ENCODE measurements at places on chromosomes 6 and 20. TPM values are rescaled to one million over a fixed set of nuclear protein-coding genes. Genes with fewer than 3 reads are reported as not detected.

The NKX2-4 gene
- total RNA-seq, result 1.1 TPM

DNA sequence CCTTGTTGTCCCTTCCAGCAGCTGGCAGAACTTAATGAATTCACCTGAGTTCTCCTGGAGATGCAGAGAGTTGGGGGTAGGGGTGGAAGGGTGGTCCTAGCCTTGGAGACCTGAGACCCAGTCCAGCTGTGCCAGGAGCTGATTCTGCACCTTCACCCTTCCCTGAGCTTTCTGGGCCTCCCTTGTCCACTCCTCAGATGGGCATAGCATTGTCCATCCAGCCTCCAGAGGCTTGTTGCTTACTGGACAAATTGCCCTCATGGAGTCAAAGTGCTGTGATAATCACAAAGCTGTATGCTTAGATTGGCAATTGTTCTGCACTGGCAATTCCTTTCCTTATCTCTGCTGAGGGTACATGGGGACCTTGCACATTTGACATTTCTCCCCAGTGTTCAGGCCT is 16.5 kb downstream of the CST9L start:
- DNase-seq, result no peak

The LY6G6D gene
- not detected for total RNA-seq

The FOXA2 gene
- total RNA-seq, result 1.6 TPM

- DNase-seq, result no peak
These were observed 381.0 kb upstream of the SASH1 start for GRCh38 chr6:147961481-147962141.

The SEMG1 gene
- not detected for total RNA-seq

DNA sequence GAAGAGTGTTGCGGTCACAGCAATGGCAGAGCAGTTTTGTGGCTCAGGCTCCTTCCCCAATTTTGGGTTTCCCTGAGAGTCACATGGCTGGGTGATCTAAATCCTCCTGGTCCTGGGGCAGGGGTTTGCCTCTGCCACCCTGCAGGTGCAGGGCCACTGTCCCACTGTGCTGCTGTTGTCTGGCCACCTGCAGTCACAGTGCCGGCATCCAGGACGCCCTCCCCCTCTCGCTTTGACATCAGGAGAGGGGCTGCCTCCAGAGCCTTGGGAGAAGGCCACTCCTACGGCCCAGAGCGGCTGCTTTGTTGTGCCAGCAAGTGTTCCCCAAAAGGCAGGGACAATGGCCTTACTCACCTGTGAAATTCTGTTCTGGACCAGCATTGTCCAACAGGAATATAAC is 449.0 kb downstream of the QKI start:
- no peak for DNase-seq

- DNase-seq, result no peak
These were observed 6.4 kb downstream of the CEP43 start for GRCh38 chr6:167005350-167006159.

DNA sequence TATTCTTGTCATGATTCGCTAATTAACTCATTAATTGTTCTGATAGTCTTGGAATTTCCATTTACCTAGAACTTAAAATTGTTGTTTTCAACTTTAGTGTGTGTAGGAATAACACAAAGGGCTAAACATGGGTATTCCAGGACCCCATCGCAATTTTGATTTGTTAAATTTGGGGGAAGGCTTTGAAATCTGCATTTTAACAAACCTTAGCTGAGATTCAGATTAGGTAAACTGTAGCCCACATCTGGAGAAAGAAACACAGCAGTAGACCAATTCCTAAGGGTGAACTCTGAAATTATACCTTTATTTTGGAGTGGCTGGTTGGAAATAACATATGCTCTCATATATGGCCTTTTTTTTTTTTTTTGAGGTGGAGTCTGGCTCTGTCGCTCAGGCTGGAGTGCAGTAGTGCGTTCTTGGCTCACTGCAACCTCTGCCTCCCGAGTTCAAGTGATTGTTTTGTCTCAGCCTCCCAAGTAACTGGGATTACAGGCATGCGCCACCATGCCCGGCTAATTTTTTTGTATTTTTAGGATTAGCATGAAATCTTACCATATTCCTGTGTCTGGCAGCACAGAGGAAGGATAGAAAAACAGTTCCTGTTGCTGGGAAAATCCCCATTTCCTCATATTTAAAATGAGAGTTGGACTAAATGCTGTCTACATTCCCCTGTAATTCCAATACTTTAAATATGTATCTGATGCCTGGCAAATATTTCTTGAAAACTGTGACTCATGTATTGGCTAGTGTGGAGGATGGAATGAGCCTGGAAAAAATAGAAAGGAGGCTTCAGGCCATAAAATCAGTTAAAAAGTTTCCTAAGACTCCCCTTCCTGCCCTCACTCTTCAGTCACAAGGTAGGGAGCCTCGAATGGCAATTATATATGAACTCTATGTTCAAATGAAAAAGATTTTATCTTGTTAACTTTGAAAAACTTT is 96.7 kb upstream of the FAM184A start:
- no peak for DNase-seq

The FRK gene
- total RNA-seq, result 0.21 TPM

The GRM1 gene
- total RNA-seq, result 0.53 TPM

- DNase-seq, result no peak
These were observed 10.2 kb upstream of the SLC22A3 start for GRCh38 chr6:160337991-160338390.

The TAGAP gene
- not detected for total RNA-seq

DNA sequence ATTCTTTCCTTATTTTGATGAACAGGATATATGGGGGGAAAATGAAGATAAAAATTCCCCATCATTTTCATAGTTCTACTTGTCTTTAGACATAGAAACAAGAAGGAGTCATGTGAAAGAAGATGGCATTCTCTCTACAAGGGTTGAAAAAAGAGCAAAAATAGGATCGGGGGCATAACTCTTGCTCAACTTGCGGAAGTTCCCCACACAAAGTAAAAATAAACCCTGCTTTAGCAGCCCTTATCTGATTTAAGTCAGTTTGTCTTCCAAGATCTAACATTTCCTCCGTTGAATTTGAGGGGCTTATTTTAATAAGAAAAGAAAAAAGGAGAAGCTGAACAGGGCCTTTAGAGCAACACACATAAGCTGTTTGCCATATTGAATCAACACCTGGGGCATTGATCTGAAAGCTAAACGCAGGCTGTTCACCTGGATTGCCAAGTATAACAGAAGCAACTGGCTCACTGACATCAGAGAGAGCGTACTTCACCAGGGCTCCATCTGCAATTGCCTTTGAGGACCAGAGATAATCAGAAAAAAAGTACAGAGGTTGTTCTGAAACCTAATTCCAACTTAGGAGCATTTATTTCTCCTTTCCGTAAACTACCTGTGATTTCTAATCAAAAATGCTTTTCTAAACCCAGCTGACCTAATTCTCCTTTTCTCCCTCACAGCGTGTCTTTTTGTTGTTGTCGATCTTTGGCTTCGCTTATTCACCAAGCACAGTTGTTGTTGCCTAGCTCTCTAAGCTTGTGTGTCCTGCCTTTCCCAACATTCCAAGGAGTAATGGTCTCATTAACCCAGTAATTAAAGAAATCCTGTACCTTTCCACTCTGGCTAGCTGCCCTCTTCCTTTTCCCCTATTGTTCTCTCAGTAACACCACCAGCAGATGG is 568.0 kb downstream of the KIF16B start:
- no peak for DNase-seq

The CDSN gene
- total RNA-seq, result not detected

The TP53INP2 gene
- total RNA-seq, result 4.2 TPM

DNA sequence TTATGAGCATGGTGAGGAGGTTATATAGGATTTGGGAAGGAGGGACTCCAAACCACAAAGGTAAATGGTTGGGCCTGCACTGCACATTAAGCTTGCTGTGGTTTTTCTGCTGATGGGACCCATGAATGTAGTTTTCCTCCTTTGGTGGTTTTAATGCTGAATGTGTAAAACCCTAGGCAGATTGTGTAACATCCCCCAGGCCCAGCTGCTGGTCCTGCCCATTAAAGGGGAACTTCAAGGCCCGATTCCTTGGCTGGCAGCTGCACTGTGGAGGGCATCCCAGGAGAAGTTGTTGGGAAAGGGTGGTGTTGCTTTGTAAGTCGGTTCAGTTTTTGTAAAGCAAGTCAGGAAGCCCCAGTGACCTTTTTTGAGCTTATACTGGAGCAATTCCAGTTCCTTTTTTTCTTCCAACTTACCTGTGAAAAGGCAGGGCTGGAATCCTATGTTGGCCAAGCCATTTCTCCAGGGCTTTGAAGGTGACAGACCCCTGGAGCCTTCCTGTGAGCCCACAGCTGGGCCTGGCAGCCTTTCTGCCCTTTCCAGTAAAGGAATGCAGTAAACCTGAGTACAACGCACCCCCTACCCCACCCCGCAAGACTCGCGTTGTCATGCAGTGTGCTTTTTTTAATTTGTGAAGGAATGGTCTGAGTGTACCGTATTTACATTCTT is 43.1 kb upstream of the NAA20 start:
- DNase-seq, result peak; percentile 90

DNA sequence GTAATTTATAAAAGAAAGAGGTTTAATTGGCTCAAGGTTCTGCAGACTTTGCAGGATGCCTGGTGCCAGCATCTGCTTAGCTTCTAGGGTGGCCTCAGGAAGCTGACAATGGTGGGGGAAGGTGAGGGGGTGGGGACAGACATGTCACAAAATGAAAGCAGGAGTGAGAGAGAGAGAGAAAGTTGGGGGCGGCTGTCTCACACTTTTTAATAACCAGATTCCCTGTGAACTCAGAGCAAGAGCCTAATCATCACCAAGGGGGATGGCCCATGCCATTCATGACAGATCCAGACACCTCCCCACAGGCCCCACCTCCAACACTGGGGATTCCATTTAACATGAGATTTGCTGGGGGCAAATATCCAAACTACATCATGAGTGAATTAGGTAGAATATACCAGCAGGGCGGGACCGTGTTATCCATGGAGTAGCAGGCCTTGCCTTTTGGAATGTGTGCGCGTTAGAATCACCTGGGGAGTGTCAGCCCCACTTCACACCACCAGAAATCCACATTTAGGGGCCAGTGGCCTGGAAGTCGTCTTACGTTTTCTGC is 258.8 kb downstream of the CDH4 start:
- no peak for DNase-seq

DNA sequence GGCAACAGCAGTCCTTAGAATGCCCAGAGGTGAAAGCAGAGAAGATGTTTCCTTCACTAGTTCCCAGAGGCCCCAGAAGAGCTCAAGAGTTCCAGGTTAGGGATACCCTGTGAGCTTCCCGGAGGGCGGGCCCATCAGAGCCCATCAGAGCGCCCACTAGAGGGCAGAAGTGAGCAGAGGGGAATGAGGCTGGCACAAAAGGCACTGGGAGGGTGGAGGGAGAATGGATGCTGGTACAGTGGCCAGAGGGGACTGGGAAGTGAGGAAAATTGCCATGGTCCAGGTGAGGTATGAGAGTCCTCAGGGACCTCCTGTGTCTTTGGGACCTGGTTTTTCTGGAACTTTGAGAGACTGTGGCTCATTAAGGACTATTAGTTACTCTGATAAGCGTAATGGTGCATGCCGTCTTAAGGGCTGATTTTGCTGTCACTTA is 57.3 kb downstream of the LINC00237 start:
- no peak for DNase-seq

The SFTA2 gene
- total RNA-seq, result not detected

DNA sequence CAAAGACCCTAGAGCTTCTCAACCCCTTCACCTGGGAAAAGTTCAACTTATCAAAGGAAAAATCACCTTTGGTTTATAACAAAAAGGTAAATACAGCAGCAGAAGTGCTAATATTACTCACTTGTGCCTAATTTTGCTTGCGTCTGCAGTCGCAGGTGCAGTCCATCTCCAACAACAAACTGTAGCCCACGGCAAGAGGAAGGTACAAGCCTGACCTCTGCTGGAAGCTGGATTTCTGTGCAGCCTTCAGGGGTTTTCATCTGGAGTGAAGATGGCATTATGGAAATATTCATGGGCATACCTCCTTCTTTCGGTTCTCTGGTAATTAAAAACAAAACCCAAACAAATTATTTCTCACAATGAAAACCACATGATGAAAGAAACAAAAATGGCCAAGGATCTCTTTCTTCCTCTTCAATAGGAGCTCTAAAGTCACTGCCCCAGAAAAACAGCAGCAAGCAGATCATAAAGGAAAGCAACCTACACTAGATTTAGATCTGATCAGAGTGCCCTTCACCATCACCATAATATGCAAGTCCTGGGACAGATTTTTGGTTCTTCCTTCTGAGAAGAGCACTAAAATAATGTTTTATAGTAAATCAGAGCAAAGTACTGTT is 7.8 kb downstream of the UBE3D start:
- DNase-seq, result peak; percentile 18

The MAS1L gene
- total RNA-seq, result not detected

- no peak for DNase-seq
These were observed 11.9 kb upstream of the CPNE5 start for GRCh38 chr6:36851149-36851614.

- no peak for DNase-seq
These were observed 26.1 kb downstream of the C6orf52 start for GRCh38 chr6:10668126-10668917.

The UBE2C gene
- total RNA-seq, result 288 TPM

The C20orf144 gene
- not detected for total RNA-seq

DNA sequence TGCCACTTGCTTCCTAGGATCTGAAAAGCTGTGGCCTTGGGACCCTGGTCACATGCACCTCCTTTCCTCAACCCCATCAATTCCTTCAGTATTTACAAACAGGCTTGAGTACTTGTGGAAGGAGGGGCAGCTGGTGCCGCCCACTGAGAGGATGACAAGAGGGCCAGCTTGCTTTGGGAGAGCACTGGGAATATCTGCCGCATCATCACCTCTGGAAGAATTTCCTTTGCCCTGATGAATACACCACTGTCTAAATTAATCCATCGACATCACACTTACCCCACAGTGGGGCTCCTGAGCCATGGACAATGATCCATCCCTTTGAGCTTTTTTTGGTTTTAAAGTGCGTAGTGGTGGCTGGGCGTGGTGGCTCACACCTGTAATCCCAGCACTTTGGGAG is 25.9 kb downstream of the TBC1D20 start:
- no peak for DNase-seq

All from H4 (cell line).